ENCODE measurements at places on chromosomes 4 and X.

- DNase-seq: no peak
Measured at GRCh38 chr4:121562811-121563210, 134.0 kb downstream of the ANXA5 start.

- no peak for DNase-seq
Measured at GRCh38 chr4:68451246-68452211, 4.3 kb downstream of the TMPRSS11E start.

GRCh38 chrX:21845096-21845495 lies 5.7 kb downstream of the MBTPS2 start:
- DNase-seq: no peak

GRCh38 chr4:158255727-158256324 lies 45.5 kb downstream of the TMEM144 start:
- DNase-seq: no peak

DNA sequence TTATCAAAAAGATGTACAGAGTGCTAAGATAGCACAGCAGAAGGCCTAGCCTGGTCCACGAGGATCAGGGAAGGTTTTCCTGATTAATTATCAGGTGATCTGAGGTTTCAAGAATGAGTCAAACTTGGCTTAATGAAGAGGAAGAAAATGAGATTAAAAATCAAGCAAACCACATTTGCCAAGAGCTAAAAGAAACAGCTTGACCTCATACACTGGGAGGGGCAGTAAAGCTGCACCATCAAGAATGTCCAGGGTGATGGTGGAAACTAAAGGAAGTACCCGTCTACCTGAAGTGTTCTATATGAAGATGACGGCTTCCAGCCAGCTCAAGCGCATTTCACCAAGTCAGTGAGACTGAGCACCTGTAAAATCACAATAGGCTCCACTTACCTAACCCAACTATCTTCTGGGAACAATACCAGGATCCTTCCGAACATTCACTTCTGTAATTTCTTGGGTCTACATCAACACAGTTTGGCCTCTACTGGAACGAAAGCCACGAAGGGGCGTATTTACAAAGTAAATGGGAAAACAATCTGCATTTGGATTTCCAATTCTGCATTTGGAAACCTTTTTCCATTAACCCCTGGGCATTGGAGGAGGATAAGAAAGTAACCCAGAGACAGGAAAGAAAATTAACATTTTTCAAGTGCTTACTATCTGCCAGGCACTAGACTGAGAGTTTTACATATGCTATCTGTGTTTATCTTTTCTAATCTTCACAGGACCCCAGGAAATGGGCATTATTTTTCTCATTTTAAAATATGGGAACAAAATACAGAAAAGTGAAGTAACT lies 114.0 kb upstream of the DCLK2 start:
- no peak for DNase-seq

DNA sequence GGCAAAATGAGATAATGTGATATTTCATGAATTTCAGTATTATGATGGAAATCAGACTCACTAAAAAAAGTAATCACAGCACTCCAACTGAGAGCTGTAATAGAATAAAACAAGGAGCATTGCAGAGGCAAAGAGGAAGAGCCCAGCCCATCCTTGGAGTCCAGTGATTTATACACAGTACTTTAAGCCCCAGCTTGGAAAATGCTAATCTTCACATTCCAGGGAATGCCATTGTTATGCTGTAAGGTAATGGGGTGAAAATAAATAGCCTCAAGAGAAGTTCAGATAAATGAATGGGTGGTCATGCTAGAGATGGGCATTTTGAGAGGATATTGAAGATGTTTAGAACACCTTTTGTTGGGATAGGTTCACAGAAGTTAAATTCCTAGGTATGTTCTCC lies 190.3 kb upstream of the TAPT1 start:
- DNase-seq: no peak

DNA sequence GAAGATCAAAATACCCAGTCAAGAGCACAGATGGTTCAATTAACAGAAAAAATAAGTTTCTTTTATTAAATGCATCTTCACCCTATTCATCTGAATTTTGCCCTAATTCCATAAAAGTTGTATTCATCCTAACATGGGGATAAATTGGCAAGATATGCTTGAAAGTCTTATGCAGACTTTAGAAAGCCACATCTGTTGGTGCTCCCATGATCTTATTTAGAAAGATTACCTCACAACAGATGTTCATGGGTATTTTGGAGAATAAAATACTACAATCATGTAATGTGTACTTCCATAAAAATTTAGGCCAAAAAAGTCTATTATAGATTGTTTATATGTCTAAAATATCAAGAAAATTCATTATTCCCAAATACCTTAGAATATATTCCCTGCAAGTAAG lies 510.3 kb downstream of the TECRL start:
- DNase-seq: no peak

GRCh38 chrX:68420559-68420958 lies 12.7 kb downstream of the OPHN1 start:
- DNase-seq: no peak

GRCh38 chr4:100721490-100721889 lies 203.7 kb upstream of the EMCN start:
- no peak for DNase-seq

- no peak for DNase-seq
Measured at GRCh38 chr4:2940267-2941137, 22.7 kb downstream of the NOP14 start.

DNA sequence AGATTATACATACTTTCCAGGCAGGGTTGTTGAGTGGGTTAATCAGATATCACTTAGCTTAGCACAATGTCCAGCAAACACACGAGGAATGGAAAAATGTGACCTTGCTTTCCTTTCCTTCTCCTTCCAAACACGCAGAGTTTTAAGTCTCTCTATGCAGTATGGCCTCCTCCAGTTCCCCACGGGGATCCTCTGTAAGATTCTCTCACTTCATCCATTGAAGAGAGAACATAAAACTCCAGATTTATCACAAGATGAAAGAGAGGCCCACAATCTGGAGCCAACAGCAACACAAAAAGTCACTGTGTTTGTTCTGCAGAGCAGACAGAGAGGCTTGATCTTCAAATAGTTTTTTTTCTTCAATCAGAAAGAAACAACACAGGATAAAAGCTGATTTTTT lies 336.8 kb upstream of the CLNK start:
- no peak for DNase-seq

GRCh38 chr4:176830971-176831370 lies 38.2 kb upstream of the VEGFC start:
- DNase-seq: no peak

- DNase-seq: no peak
Measured at GRCh38 chrX:116841290-116841689, 378.5 kb upstream of the CT83 start.

GRCh38 chr4:173446416-173446815 lies 47.5 kb upstream of the SCRG1 start:
- no peak for DNase-seq

DNA sequence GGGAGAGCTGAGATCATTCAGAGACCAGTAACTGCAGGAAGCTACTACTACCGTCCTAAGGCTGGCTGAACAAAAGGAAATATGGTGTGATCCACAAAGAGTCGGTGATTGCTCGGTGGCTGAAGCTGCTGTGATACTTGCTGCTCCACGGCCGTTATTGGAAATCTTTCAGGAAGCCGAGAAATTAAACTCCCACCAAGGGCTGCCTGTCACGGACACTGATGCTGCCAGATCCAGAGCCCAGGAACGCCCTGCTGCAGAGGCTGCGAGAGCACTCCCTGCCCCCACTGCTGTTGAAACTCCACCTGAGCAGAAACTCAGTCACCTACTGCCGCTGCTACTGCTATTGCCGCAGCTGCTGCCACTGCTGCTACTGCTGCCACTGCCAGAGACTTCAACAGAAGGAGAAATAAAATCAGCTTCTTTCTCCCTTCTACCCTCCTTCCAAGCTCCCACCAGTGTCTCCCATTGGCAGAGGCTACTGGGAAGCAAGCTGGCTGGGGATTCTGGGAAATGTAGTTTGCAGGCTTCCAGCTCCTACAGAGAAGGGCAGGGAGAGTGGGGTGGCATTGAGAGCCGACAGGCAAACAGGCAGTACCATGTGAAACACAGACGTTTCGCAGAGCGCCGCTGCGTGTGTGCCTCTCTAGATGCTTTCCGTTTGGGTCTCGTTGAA lies 126.0 kb upstream of the ENPP6 start:
- DNase-seq: peak; percentile 27

GRCh38 chrX:137792214-137792613 lies 226.3 kb downstream of the ZIC3 start:
- DNase-seq: no peak

DNA sequence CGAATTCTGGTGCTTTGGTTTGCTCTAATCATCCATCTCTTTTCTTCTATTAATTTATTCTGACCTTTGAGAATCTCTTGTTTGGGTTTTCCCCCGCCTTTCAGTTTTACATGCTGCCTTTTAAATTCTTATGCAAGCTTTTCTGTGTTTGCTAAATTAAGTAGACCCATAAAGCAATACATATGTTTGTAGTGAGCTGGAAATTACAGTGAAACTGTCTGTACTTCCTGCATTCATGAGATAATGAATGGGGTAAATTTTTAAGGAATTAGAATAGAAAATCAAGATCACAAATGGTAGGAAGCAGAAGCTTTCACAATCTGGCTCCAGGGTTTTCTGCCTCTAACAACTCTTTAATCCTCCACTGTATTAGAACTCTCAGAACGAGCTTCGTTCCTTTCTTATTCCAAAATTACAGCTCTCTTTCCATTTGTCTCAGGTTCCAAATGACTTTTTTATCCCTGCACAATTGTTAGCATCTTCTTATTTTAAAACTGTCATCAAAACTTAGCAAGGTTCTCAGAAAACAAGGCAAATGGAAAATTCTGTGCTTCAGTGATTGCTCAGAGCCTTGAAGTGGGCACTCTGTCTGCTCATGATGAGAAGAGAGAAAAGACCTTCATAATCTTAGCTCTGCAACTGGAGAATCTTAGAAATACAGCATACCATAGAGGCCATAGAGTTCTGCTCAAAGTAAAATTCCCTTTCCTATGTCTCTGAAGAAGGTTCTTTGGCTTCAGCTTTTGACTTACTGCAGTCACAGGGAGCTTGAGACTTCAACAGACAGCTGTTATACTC lies 108.2 kb downstream of the EGF start:
- no peak for DNase-seq

GRCh38 chr4:145840162-145840768 lies 98.4 kb downstream of the ZNF827 start:
- DNase-seq: no peak

- DNase-seq: no peak
Measured at GRCh38 chr4:15234856-15235126, 193.0 kb upstream of the C1QTNF7 start.

DNA sequence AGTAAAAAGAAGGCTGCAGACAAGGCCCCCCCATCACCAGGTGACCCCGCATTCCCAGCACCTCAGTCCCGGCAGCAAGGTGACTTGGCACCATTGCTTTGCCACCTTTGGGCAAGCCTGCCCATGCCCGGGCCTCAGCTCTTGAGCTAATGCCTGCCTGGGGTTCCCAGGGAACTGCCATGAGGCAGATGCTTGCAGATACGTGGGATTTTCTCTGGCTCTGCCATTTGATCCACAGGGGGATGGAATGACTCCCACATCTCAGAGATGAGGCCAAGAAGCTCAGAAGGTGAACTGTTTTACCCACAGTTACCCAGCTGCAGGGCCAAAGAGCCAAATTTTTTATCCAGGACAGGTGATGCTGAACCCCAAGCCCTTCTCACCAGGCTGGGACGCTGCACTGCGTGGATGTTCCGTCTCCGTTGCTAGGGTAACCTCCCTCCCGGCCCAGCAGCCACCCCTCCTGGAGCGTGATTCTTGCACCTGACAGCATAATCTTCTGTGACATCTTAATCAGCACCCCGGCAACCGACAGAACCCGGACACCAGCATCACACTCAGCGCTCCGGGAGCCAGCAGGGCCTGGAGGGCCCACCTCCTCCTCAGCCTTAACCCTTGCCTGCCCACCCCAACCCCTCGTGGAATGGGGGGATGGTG lies 15.7 kb upstream of the MSX1 start:
- DNase-seq: no peak

GRCh38 chr4:147589586-147589985 lies 27.6 kb upstream of the TMEM184C start:
- no peak for DNase-seq

DNA sequence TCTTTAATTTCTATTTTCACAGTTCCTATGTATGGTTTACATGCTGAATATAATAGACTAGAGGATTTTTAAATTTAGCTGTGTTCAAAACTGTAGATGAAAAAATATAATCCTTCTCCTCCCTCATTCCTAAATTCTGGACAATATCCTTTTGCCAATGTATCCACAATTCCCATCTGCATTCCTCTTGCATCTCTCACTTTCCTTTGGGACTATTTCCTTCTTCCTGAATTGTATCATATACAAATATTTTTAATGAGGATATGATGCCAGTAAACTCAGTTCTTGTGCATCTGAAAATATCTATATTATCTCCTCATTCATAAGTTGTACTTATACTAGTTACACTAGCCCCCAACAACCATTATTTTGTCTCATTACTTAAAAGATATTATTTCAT lies 46.7 kb downstream of the DDX60L start:
- DNase-seq: no peak

GRCh38 chr4:76758290-76758882 lies 139.6 kb downstream of the SOWAHB start:
- DNase-seq: no peak

DNA sequence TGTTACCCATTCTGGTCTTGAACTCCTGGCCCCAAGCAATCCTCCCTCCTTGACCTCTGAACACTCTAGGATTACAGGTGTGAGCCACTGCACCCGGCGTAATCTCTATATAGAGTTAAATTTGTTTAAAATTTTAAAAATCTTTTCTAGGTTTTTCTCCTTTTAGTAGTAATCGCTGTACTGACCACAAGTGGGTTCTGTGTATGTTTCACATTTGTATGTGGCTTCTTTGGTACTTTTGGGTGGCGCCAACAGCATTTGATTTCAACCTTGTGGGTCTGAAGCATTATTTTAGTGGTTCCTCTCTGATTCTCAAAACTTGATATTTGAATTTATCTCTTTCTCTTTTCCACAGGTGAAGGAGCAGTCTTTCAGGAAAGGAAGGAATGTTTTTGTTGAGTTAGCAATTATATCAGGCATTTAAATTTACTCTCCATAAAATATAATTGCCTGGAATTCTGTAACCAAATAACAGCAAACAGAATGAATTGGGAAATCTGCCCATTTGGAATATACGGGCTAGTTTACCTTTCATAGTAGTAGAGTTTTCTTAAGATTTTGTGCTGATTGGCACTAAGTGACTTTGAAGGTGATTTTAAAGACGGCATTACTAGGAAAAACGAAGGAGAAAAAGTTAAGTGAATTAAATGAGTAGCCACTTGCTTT lies 29.5 kb downstream of the ARHGAP10 start:
- DNase-seq: no peak

GRCh38 chr4:143054971-143055370 lies 129.7 kb upstream of the USP38 start:
- DNase-seq: no peak

GRCh38 chr4:84631573-84631972 lies 48.6 kb downstream of the CDS1 start:
- DNase-seq: no peak

DNA sequence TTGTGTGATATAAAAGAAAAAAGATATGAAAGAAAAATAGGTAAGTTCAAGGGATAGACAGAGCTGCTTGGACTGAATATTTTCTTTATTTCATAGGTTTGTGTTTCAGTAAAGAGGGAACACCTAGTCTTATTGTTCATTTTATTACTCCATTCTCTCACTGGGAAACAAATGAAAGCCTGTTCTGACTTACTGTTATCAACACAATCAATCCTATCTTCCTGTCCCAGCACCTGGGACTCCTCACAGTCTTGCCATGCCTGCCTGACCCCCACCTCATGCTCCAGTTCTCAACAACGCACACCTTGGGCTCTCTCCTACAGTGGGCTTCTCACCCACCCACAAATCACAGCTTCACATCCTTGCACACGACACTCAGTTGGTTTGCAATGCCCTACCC lies 189.5 kb downstream of the PRDM5 start:
- DNase-seq: no peak

GRCh38 chr4:11900359-11900758 lies 471.7 kb upstream of the HS3ST1 start:
- no peak for DNase-seq

Measured in stimulated activated CD4-positive, alpha-beta T cell treated with anti-CD3 and anti-CD28 coated beads, Interleukin-2, amount 100 ng/mL, for 48 hours (primary cell).